ENCODE measurements at places on chromosomes 1 and 21.
A peak's percentile ranks its signal among the peaks of the same experiment; 100 is the strongest.

DNA sequence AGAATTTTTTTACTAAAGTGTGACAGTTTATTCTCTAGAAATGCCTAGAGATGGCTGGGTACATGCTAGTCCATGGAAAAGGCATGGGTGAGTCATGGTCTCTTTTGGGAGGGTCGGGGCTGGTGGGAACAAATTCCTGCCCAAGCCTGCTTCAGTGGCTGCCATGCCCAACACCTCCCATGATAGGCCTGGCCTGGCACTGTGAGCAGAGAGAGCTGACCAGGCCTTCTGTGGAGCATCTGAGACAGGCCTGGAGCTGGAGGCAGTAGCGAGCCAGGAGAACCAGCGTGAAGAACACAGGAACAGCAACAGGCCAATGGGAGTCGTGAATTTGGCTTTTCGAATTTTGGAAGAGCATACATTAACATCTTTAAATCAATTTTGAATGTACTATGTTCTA, 209.2 kb downstream of the SDCCAG8 start:
- DNase-seq = no peak

DNA sequence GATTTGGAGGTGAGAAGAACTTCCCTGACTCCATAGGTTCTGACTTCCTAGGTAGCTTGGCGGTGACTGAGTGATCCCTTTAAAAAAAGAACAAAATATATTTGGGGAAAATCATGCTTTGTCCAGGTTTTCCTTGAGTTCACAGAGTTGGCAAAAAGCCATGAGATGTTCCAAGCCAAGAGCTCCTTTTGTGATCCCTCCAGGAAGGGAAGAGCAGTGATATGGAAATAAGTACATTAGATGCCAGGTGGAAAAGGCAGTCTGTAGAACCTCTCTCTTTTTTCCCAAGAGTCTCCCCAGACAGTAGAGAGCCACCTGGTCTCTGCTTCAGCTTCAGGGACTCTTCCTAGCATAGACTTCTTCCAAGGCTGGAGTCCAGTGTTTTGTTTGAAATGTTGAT, 10.2 kb downstream of the TLCD4 start:
- DNase-seq = no peak

GRCh38 chr1:156122519-156123355, 8.2 kb downstream of the LMNA start:
- DNase-seq = no peak

DNA sequence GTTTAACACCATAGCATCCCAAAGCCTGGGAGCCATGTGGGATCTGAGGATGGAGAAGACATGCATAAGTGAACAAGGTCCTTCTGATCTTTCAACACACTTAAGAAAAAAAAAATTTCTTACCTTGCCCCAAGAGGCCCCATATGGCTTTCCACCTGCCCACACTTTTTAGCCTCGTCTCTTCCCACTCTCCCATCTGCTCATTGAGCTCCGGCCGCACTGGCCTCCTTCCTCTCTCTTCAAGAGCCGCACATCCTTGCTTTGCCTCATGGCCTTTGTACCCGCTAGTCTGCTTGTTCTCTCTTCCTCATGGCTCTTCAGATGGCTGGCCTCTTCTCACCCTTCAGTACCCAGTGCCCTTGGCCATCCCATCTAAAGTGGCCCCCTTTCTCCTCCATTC, 70.2 kb upstream of the PDE4B start:
- DNase-seq = no peak

GRCh38 chr1:110462964-110463363, 12.0 kb downstream of the PROK1 start:
- DNase-seq = no peak

DNA sequence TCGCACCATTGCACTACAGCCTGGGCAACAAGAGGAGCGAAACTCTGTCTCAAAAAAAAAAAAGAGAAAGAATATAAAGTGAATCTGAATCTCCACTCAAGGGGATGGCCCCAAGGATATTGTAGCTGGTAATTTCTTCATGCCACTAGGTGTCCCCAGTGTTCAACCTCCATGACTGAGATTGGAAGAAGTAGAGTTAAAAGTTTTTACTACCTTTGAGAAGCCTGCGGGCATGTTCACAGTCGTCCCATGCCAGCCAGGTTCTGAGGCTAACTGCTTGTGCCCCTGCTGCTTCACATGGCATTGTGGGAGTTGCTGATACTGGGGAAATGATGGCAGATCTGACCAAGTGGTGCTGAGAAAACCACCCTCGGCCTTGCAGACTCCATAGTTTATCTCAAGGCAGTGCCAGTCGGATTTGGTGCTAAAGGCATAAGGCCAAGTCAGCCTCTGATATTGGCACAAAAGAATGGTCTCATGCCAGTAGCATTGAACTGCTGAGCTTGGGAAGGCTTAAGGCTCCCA, 10.8 kb upstream of the SHISA4 start:
- DNase-seq = peak; percentile 23

- no peak for DNase-seq
Measured at GRCh38 chr1:8969937-8970336, 24.3 kb downstream of the CA6 start.

GRCh38 chr21:41583274-41583790, 75.4 kb upstream of the TMPRSS2 start:
- DNase-seq = no peak

DNA sequence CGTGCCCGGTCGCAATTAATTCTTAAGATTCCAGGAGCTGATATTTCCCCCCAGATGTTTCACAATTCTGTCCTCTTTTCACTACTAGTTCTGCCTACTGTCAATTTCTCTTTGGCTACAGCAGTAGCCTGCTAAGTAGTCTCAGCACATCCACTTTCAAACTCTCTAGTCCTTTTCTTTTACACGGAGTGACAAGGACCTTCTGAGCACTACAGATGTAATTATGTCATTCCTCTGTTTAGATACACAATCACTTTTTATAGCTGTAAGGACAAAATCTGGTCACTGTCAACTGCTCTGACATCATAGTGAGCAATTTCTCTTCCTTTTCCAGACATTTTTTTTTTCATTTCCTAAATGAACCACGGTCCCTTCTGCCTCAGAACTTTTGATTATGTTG, 421.7 kb upstream of the CHRM3 start:
- DNase-seq = no peak

GRCh38 chr1:38250356-38250755, 203.8 kb upstream of the POU3F1 start:
- no peak for DNase-seq

DNA sequence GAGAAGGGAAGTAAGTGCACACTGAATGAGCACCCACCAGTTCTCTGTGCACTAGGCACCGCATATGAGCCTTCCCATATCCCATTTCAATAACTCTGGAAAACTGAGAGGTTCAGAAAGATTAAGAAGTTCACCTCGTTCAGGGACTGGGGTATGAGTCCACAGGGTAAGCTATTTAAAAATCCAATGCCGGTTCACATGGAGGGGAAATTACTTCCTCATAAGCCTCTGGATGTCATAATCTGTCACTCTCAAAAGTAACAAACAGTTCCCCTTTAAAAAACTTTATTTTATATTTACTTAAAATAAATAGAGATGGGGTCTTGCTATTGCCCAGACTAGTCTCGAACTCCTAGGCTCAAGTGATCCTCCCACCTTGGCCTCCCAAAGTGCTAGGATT, 1.9 kb downstream of the OR2B11 start:
- no peak for DNase-seq

DNA sequence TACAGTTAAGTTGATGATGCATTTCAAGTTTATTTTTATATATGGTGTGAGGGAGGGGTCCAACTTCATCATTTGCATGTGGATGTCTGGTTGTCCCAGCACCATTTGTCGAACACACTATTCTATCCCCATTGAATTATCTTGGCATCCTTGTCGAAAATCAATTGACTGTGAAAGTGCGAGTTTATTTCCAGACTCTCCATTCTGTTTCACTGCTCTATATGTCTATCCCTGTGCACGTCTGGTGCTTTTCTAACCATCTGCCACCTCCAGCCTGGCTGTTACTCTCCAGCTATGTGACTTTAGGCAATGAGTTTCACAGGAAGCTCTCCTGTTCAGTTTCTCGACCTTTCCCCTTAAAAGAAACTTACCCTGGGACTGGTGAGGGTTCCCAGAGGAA, 137.1 kb upstream of the KLHDC7A start:
- DNase-seq = no peak

Measured in T-helper 1 cell (primary cell).